Amniotic stem cell (primary cell): ENCODE measurements at places on chromosomes 1 and 21.

- no peak for DNase-seq
Observed at GRCh38 chr1:183957216-183957830, 80.2 kb downstream of the COLGALT2 start.

DNA sequence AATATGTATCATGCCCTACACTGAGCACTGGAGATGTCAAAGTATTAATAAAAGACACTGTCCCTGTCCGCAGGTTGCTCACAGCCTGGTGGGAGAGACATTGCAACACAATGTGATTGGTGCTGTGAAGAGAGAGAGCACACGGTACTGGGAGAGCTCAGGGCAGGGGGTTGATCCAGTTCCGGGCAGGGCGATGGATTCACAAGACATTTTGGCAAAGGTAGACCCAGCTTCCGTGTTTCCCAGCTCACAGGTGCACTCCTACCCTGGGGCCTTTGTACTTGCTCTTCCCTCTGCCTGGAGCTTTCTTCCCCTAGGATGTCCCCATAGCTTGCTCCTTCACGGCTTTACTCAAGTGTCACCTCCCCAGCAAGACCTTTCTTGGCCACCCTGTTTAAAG is 1.4 kb downstream of the PLA2G5 start:
- no peak for DNase-seq

- DNase-seq: no peak
Observed at GRCh38 chr1:61143821-61144424, 61.6 kb downstream of the NFIA start.

GRCh38 chr1:185819798-185820197 is 85.6 kb downstream of the HMCN1 start:
- no peak for DNase-seq

DNA sequence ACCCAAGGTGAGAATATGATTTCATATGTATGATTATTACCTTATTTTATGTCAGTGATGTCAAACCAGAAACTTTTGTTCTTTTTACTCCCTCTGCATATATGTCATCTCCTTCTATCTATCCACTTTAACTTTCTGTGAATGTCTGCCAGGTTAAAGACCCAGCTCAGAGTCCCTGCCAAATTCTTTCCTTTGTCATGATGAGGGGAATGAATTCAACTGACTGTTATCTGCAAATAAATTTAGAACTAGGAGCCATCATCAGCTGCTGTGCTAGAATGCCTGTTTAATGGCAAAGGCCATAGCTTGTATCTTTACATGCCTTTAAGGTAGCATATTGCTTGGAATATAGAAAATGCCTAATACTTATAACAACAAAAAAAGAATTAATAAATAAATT is 815.6 kb upstream of the NEGR1 start:
- no peak for DNase-seq

DNA sequence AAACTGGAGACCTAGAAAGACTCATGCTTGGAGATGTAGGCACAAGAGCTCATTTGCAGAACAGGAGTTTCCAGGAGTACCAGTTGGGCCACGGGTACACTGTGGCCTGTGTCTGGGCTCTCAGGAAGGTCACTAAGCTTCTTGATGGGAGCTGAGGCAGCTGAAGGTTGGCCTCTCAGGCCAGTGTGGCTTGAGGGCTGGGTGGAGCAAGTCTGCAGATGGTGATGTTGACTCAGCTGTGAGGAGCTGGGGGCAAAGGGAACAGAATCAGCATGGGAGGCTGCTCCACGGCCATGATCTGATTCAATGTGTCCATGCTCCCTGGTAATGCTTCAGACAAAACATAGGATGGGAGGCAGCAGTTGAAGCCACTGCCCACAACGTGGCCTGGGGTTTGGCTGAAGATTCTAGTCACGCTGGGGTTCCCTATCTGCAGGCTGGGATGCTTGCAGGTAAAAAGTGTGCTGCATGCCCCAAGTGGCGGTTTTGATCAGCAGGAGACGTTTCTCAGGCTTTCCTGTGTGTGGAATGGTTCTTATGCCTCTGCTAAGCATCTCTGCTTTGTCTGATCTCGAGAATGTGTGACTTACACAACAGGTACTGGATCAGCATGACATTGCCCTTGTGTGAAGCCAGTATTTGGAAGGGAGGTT is 15.4 kb upstream of the TENT5C start:
- DNase-seq: no peak

GRCh38 chr1:147808025-147808424 is 47.6 kb upstream of the GJA5 start:
- DNase-seq: no peak
